ENCODE measurements at places on chromosomes 7 and 10.

DNA sequence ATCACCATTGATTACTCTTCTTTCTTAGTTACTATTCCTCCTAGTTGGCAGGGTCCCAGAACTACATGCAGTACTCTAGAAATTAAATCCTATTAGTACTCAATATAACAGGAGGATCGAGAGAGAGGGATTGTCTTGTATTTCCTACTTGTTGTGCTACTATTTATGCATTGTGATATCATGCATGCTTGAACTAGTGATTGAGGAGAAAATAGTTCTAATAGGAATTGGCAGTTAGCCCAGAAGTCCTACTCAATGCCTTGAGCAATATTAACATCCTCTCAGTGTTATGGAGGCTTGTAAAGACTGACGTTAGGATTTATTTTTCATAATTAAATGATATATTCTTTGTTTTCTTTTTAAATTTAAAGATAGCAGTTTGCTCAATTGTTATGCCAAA is 67.4 kb downstream of the FOXP2 start:
- no peak for DNase-seq

DNA sequence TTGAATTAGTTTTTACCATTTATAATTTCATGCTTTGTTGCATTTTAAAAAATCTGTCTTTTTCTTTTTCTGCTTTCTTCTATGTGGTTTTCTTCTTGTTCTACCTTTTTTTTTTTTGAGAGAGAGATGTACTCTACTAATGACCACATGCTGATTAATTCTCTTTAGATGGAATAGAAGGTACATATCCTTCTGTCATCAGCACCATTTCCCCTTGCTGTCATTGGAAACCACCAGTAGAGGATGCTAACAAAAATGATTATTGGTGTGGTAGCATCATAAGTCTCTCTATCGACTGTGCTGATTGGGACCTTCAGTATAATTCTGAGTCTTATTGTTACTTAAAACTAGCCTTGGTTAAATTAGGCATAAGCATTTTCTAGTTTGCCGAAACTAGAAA is 3.6 kb downstream of the ZEB1 start:
- no peak for DNase-seq

- DNase-seq: peak; percentile 83
Measured at GRCh38 chr10:126063353-126063791, 167.0 kb downstream of the FANK1 start.

DNA sequence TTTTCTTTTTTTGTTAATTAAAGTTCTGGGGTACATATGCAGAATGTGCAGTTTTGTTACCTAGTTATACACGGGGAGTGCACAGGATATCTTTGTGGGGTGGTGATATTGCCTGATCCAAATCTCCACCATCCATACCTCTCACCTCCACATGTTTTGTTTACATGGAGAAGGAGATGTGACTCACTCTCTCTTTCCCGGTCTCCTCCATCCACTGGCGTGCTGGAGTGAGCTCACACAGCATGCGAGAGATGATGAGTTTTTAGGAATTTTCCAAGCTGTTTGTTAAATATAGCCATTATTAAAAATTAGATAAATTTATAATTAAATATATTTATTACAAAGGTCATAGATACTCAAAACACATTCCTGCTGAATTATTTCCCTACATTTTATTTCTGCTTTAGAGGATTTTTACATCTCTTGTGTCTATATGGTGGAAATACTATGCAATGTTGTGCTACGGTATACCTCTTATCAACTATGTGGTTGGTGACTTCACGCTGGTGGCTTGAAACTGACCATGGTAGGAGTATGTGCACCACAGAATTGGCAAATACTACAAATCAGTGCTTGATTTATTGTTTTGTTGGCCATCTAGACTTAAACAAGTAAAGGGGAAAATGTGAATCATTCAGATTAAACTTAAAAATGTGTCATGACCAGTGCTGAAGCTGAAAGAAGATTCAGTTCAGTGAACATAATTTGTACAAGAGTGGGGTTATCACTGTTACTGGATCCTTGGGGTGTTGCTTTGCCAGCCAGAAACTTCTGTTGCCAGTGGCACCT is 107.9 kb upstream of the FAM180A start:
- no peak for DNase-seq

DNA sequence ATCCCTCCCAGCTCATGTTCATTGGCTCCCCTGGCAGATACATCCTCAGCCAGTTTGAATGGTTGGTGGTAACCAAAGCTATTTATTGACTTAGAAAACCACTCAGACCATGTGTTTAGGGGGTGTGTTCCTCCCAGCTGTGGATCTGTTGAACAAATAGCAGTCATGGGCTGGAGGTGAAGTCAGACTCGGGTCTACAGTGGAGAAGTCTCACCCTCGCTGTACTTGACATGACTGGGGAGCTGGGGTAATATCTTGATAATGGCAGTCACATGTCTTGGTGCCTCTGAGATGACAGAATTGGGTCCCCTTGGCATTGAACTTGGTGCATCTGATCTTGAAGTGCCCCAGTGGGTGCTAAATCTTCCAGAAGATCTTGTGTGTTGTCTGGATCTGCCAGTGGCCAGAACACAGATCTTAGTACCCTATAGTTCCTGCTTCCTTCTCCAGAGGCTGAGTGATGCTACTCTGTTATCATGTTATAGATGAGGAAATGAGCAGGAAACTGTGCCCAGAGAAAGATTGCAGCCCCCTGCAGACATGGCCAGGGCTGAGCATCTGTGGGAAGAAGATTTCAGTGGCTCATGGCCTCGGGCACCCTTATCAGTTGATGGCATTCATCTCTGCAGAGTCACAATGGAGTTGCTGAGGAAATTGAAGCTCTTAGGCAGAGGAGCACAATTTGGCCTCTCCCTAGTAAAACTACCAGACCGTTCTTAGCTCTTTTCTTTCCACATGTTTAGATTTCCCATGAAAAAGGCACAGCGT is 50.4 kb downstream of the ADRA2A start:
- DNase-seq: no peak

GRCh38 chr7:36165059-36165458 is 12.0 kb downstream of the EEPD1 start:
- no peak for DNase-seq

GRCh38 chr7:17474724-17475344 is 176.4 kb downstream of the AHR start:
- no peak for DNase-seq

GRCh38 chr7:75599244-75599781 is 107.2 kb downstream of the SPDYE5 start:
- no peak for DNase-seq

- DNase-seq: no peak
Measured at GRCh38 chr10:130802301-130802700, 509.2 kb downstream of the TCERG1L start.

DNA sequence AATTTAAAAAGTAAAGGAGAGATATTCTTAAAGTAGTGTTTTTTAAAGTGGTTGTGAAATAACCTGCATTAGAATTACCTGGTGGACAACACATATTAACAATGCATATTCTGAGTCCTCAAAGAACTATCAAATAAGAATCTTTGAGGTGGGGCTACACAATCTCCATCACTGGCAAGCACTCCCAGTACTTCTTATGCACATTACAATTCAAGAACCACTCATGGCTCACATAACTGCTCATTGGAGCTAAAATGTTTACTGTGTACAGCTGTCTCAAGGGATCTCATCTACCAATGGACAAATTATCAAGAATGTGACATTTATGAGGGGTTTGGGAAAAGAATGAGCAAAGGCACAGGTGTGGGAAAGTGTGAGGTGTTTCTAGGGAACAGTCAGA is 692.0 kb downstream of the PHTF2 start:
- DNase-seq: no peak

DNA sequence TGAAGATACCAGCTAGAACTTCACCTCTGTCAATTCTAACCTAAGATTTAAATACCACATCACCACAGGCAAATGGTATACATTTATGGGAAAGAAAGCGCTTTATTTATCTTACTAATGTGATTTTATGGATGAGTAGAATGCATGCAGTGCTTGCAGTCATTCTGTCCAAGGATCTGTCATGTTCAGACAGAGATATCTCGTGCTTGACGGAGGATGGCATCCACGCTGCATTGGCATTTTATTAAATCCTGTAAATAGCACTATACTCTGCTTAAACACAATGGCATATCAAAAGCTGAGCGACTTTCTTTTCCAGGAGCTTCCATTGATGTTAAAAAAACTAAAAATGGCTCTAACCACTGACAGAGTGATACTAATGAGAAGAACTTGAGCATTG is 133.7 kb upstream of the CAV2 start:
- DNase-seq: no peak

GRCh38 chr10:105843786-105844185 is 1202.7 kb downstream of the SORCS3 start:
- no peak for DNase-seq

- no peak for DNase-seq
Measured at GRCh38 chr10:59435707-59436106, 73.4 kb upstream of the FAM13C start.

Data from HS-27A (cell line).